SJCRH30 (cell line): ENCODE measurements at places on chromosomes 5 and 9. TPM values are rescaled to one million over a fixed set of nuclear protein-coding genes. Genes with fewer than 3 reads are reported as not detected.
A peak's percentile ranks its signal among the peaks of the same experiment; 100 is the strongest.

DNA sequence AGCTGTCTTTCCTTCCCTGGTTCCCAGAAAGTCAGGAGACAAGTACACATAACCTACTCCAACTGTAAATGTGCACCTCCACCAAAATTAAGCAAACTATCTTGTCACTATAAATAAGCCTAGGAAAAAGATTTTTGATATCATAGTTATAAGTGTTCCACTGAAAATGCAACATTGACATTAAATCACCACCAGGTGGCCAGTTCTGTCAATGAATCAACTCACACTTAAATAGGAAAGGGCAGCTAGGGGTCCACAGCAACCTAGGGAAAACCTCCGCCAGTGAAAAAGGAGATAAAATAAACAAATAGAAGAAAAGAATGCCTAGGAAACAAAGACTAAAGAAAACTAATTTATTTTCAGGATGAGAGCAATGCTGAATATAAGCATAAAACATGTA, 243.0 kb upstream of the PTPRD start:
- DNase-seq = peak; percentile 29
- no peaks in the 10 kb centered on the region for H3K36me3 ChIP-seq
- no peak overlapping the region for H3K27ac ChIP-seq
- H3K4me1 ChIP-seq = no peaks in the 10 kb centered on the region
- H3K27me3 ChIP-seq = no peaks in the 10 kb centered on the region

DNA sequence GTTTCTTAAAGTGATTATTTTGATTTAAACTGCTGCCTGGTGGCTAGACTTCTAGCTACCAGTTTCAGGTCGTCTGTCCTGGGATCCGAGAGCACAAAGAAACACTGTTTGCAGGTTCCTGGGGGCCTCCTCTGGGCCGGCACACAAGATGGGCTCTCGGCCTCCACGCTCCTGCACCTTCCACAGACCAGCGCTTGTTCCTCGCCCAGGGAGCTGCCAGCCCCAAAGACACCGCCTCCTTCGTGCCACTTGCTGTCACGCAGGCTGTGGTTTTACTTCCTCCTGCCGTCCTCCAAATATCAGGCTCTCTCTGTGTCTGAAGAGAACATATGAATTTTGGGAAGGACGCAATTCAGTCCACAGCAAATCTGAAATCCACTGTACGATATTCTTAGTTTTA, 105.8 kb downstream of the ROR2 start:
- no peak for DNase-seq
- no peak overlapping the region for H3K27ac ChIP-seq
- H3K4me1 ChIP-seq = no peaks in the 10 kb centered on the region
- H3K4me3 ChIP-seq = no peak overlapping the region

DNA sequence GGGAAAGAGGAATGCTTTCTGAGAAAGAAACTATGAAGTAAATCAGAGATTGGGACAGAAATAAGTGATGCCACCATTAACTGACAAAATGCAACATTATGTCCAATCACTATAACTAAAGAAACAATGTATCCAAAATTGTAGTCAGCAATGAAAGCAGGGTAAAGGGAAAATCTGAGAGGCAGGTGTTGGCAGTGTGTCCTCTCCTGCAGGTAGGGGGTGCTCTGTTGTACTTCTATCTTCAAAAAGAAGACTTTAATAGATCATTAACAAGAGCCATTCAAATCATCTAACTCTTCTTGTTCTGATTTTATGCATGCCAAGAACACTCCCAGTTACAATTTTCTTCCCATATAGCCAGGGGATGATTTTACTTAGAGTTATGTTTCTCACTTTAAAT, 1275.7 kb downstream of the PTPRD start:
- no peak overlapping the region for H3K27ac ChIP-seq
- DNase-seq = no peak
- H3K36me3 ChIP-seq = no peaks in the 10 kb centered on the region
- no peaks in the 10 kb centered on the region for H3K4me1 ChIP-seq
- H3K27me3 ChIP-seq = no peaks in the 10 kb centered on the region

- DNase-seq = no peak
- no peaks in the 10 kb centered on the region for H3K27me3 ChIP-seq
- no peak overlapping the region for H3K27ac ChIP-seq
- no peaks in the 10 kb centered on the region; the same call in 1 of the 2 replicates for H3K36me3 ChIP-seq
These were observed 86.5 kb downstream of the CEMIP2 start for GRCh38 chr9:71681708-71682272.

- no peaks in the 10 kb centered on the region; the same call in 1 of the 2 replicates for H3K27me3 ChIP-seq
- no peak for DNase-seq
These were observed 479.0 kb downstream of the CYLC2 start for GRCh38 chr9:103474156-103474555.

GRCh38 chr5:179454356-179454755, 96.0 kb upstream of the RUFY1 start:
- no peak for DNase-seq
- no peak overlapping the region for H3K4me3 ChIP-seq
- H3K36me3 ChIP-seq = no peaks in the 10 kb centered on the region
- no peak overlapping the region for H3K27ac ChIP-seq

- no peaks in the 10 kb centered on the region for H3K36me3 ChIP-seq
- no peaks in the 10 kb centered on the region for H3K27me3 ChIP-seq
- no peak overlapping the region for H3K4me3 ChIP-seq
- DNase-seq = no peak
- H3K27ac ChIP-seq = no peak overlapping the region
These were observed 123.5 kb downstream of the TARS1 start for GRCh38 chr5:33563983-33564908.

DNA sequence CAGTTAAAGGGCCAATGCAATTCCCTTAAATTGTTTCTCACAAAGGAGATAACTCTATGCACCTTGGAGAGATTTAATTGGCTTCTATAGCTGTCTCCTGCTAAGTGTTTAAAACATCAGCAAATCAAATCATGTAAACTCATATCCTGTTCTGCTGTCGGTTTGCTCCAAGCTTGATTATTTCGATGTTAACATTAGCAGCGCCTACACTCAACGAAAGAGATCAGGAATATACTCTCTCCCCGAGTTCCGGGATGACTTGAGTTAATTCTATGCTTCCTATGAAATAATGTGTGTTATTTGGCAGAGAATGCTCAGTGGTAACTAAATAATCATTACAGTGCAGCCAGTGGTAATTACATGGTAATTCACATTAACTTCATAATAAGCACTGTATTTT, 338.6 kb downstream of the EBF1 start:
- no peak overlapping the region for H3K4me3 ChIP-seq
- H3K27ac ChIP-seq = no peak overlapping the region
- H3K4me1 ChIP-seq = no peaks in the 10 kb centered on the region
- no peak for DNase-seq
- H3K36me3 ChIP-seq = no peaks in the 10 kb centered on the region

GRCh38 chr9:117083559-117083958, 331.3 kb downstream of the ASTN2 start:
- no peaks in the 10 kb centered on the region for H3K36me3 ChIP-seq
- peaks cover 43% of the 10 kb centered on the region for H3K4me1 ChIP-seq
- H3K4me3 ChIP-seq = no peak overlapping the region
- no peaks in the 10 kb centered on the region for H3K27me3 ChIP-seq
- H3K27ac ChIP-seq = no peak overlapping the region

Gene IFNB1
- total RNA-seq = not detected in 2 replicates

Gene SGCD
- total RNA-seq = 5.3 and 5.8 TPM in 2 replicates

Gene SHISAL2B
- total RNA-seq = not detected in 2 replicates

Gene DMRT3
- not detected in 2 replicates for total RNA-seq

Gene CCDC69
- 0.08 and 0.10 TPM in 2 replicates for total RNA-seq

Gene PTTG1
- total RNA-seq = 383 and 394 TPM in 2 replicates
